NCI-H524 (cell line): ENCODE measurements at places on chromosomes 5 and 9.

- DNase-seq: no peak
Observed at GRCh38 chr9:26510137-26510536, 382.5 kb downstream of the CAAP1 start.

GRCh38 chr5:165783024-165783423 lies 2277.6 kb downstream of the MAT2B start:
- no peak for DNase-seq

DNA sequence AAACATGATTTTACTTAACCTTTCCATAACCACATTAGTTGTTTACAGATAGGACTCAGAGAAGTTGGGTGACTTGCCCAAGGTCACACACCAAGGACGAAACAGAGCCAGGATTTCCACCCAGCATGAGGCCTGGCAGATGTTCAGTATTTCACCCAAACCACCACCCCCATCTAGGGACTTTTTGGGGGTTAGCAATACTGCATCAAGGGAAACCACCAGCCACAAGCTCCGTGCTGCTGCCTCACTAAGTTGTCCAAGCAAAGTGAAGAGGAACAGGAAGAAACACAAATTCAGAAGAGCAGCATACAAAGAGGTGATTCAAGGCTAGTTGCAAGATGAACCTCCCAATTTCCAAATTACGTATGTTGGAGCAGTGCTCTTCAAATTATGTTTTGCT lies 219.6 kb upstream of the RORB start:
- no peak for DNase-seq

DNA sequence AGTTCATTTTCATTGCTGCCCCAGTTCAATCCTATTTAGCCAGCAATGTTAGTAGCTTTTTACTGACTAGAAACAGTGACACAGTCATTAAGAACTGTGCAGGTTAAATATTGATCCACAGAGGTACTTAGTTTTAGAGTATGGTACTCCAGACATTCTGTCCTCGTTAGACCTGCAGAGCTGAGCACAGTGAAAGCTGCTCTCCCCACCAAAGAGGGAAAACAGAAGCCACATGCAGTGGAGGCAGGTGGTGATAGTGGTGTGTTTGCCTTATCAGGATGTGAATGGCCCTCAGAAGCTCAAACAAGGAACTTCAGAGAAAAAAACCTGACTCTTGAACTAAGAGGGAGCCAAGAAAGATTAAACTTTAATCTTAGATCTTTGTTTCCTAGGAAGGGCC lies 75.5 kb downstream of the UNC13B start:
- no peak for DNase-seq

GRCh38 chr9:23887781-23888180 lies 61.7 kb upstream of the ELAVL2 start:
- DNase-seq: peak; percentile 87

GRCh38 chr5:159096243-159096923 lies 3.3 kb downstream of the EBF1 start:
- DNase-seq: no peak

DNA sequence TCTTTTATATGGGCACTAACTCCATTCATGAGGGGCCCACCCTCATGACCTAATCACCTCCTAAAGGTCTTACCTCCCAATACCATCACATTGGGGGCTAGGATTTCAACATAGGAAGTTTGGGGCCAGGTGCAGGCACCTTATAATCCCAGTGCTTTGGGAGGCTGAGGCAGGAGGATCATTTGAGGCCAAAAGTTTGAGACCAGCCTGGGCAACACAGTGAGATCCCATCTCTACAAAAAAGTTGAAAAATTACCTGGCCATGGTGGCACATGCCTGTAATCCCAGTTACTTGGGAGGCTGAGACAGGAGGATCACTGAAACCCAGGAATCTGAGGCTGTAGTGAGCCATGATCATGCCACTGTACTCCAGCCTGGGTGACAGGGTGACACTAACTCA lies 76.7 kb downstream of the MYO10 start:
- DNase-seq: no peak

- no peak for DNase-seq
Observed at GRCh38 chr5:163825661-163826060, 320.2 kb downstream of the MAT2B start.
